ENCODE measurements at places on chromosomes 16 and 17.

DNA sequence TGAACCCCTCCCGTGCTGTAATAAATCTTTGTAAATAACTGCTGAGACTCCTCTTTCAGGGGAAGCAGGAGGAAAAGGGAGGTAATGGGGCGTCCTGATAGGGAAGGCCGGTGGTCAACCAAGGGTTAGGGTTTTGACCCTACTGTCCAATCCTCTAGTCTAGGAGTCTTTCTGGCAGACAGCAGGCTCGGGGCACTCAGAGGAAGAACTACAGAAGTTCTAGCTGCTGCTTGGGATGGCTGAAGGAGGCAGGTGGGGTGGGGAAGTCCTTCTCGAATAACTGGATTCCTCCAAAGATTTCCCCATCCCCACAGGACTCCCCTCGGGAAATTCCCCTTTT is 387 bp upstream of the STARD3 start:
- no peak for DNase-seq

DNA sequence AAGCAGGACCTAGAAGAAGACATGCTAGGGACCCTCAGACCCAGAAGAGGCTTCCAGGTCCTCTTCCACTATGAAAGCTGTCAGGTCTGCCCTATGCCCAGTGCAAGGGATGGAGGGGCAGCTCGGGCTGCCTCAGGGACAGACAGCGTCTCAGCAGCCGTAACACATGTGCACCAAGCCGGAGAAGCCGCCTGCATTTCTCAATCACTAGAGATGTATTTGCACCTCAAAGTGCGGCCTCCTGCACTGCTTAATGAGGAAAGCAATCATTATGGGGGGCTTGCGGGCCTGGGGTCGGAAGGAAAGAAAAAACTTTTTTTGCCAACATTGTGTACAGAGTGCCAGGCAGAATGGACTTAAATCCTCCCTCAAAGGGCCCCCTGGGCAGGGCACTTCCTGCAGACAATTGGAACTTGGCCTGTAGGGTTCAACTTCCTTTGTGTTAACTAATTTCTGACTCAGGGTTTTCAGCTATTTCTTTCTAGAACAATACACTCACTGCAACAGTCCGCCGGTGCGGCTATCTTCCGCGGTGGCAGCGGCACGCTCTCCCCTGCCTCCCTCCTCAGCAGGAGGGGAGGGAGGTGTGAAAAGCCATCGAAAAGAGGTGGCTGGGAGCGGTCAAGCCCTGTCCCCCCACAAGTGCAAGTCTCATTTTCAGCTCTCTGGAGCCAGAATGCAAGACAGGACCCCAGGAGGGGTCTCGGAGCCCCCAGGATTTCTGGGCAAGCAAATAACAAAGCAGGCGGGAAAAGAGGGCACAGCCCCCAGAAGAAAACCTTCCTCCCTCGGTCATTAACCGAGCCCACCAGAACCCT is 101.2 kb downstream of the ZNF423 start:
- DNase-seq, result no peak

DNA sequence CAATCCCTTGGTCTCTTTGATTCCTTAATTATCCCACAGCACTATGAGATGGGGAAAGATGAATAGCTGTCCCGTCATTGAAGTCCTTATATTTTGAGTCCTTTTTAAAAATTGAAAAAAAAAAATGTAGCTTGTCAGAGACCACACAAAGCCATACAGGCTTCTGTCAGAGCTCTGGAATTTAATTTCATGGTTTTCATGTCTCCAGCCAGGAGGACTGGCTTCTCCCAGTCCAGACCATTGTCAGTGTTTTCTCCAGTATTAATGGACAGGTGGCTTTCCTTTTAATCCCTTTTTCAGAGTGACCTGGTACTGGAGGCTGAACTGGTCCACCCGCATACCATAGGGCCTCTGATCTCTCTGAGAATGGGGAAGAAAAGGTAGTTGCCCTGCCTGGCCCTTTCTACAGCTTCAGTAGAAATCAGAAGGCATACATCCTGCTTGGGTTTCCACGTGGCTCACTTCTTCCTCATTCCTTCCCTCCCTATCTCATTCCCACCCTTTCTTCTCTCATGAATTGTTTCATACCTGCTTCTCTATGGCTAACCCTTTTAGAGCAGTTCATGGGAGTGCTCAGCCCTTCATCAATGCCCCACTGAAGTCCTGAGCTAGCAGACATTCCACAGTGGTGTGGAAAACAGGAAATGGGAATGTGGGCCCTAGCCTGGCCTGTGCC is 29.1 kb downstream of the TRIM16 start:
- no peak for DNase-seq

DNA sequence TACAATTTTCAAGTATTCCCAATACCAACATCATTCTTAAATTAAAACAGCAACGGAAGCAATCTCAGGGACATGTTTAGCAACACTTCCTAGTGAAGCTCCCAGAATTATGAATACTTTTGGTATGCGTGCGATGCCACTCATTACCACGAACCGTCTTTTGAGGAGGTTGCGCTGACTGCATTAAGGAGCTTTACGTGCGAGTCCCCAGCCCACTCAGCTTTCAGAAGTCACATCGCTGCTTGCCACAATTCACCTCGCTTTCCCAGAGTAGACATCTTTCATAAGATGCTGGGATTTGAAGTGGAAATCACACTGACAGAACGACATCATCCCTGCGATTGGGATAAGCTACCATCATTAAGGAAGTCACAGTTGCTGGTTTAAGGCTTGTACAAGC is 441.6 kb upstream of the HSBP1 start:
- no peak for DNase-seq

GRCh38 chr17:46108550-46109110 is 84.6 kb downstream of the KANSL1 start:
- DNase-seq, result no peak

DNA sequence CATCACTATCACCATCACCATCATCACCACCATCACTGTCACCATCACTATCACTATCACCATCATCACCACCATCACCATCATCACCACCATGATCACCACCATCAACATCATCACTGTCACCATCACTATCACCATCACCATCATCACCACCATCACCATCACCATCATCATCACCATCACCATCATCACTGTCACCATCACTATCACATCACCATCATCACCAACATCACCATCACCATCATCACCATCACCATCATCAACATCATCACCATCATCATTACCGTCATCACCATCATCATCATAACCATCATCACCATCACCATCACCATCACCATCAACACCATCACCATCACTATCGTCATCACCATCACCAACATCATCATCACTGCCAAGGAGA is 273.8 kb downstream of the FOXL1 start:
- no peak for DNase-seq

- no peak for DNase-seq
Measured at GRCh38 chr17:64183815-64184214, 53.9 kb upstream of the ERN1 start.

DNA sequence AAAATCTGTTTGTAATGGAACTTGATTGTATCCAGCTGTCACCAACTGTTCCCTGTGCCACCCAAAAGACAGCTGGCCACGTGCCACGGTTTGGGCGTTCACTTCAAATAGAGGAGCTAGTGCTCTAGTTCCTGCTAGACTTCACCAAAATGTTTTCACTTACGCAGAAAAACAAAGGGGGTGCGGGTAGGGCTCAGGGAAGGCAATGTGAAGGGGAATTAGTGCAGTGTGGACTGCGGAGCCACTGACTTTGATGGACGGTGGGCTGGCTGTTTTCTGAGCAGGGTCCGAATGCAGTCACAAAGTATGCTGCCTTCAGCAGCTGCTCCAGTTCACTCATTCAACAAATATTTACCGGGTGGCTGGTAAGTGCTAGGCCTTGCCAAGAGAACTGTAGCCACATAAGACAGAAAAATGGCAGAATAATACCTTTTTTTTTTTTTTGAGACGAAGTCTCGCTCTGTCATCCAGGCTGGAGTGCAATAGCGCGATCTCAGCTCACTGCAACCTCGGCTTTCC is 7.6 kb upstream of the CYTH1 start:
- DNase-seq, result peak; percentile 46

GRCh38 chr17:59466946-59467801 is 98.2 kb upstream of the DHX40 start:
- no peak for DNase-seq

GRCh38 chr16:67173323-67173722 is 3.0 kb downstream of the NOL3 start:
- DNase-seq, result no peak

- DNase-seq, result no peak
Measured at GRCh38 chr17:78408476-78409050, 30.1 kb downstream of the PGS1 start.

- DNase-seq, result no peak
Measured at GRCh38 chr17:81994593-81995462, 17.4 kb downstream of the ASPSCR1 start.

- DNase-seq, result no peak
Measured at GRCh38 chr17:45382226-45382625, 50.4 kb downstream of the ARHGAP27 start.

DNA sequence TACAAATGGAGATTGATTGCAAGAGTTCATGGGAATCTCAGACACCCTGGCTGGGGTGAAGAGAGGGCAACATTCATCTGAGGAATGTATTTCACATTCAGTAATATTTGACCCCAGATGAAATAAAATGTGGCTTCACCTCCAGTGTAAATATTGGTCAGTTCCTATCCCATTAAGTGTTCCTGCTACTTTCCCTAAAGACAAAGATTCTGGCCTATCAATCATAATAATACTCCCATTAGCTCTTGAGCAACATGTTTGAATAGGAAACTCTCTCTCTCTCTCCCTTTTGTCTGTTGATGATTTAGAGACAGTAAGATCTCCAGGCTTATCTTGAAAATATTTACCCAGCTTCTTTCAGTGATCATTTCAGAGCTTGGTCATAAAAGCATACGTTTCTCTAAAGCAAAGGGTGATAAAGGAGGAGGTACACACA is 70.1 kb downstream of the KCNJ2 start:
- no peak for DNase-seq
